EH (cell line): ENCODE measurements at places on chromosomes 7 and 10.
A peak's percentile ranks its signal among the peaks of the same experiment; 100 is the strongest.

- DNase-seq, result no peak
These were observed 127.8 kb downstream of the SH3PXD2A start for GRCh38 chr10:103727546-103727963.

GRCh38 chr7:44678471-44679179 is 70.0 kb upstream of the ZMIZ2 start:
- DNase-seq, result peak; percentile 84

DNA sequence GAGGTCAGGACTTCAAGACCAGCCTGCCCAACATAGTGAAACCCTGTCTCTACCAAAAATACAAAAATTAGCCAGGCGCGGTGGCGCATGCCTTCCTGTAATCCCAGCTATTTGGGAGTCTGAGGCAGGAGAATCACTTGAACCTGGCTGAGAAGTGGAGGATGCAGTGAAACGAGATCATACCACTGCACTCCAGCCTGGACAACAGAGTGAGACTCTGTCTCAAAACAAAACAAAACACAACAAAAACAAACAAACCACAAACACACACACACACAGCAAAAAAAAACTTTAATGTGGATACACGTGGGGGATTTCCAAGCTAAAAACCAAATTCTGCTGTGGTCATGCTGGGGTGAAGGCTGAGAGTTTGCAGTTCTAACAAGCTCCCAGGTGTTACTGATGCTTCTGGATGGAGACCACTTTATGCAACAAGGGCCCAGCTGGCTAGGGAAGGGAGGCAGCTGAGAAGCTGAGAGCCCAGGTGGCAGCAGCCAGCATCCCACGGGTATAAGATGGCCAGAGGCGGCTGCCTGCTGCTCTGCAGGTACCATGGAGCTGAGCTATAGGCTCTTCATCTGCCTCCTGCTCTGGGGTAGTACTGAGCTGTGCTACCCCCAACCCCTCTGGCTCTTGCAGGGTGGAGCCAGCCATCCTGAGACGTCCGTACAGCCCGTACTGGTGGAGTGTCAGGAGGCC is at the start of gene ZP3:
ZP3 (plus strand) TSS at position 538 of the 699 bp plus-strand sequence; CDS start at position 553, 15 bp downstream.
- no peak for DNase-seq

DNA sequence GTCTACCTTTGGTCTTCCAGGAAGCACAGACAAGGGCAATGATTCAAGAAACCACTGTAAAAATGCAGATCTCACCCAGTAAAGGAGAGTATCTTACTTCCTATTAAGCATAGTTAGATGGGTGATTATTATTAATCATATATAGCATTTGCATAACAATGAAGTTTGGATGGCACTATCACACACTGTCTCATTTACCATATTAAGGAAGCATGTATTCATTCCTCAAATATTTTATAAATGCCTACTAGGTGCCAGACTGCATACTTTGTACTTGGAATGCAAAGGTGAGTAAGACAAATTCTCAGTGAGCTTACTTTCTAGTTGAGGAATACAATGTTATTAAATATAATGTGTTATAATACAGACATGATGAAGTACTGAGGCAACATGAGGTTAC is 53.9 kb upstream of the SKAP2 start:
- DNase-seq, result no peak

- peak; percentile 19 for DNase-seq
These were observed 147.7 kb downstream of the UBE2H start for GRCh38 chr7:129804890-129805719.

DNA sequence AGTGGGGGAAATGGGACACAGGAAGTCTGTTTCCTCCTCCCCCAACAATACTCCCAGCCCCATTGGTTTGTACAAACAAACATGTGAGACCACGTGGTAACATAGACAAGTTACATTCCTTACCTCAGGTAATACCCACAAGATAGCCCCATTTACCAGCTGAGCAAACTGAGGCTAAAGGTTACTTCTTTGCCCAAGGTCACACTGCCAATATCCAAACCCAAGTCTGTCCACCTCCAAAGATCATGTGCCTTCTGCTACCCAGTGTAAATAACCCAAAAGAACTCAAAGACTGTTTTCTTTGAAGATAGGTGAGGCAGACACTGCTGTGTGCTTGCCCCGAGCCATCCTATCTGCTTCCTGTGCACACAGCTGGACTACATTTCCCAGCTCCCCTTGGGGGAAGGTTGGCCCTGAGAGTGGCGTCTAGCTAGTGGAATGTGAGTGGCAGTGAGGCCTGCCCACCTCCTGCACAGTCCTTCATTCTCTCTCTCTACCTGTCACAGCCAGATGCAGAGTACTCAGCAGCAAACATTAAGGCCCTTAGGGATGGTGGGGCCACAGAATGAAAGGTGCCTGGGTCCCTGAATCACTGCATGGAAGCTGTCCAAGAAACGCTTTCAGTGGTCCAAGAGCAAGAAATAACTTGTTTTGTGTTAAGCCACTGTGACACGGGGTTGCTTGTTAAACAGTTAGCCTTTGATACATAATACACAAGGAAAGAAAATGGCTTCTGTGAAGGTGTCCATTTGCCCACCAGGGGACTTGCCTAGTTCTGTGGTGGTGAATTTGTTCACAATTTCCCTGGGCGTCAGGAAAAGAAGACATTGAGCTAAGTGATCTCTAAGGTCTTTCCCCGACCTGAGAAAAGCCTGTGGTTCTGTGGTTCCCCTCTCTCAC is 257.7 kb upstream of the NFE2L3 start:
- DNase-seq, result peak; percentile 26

DNA sequence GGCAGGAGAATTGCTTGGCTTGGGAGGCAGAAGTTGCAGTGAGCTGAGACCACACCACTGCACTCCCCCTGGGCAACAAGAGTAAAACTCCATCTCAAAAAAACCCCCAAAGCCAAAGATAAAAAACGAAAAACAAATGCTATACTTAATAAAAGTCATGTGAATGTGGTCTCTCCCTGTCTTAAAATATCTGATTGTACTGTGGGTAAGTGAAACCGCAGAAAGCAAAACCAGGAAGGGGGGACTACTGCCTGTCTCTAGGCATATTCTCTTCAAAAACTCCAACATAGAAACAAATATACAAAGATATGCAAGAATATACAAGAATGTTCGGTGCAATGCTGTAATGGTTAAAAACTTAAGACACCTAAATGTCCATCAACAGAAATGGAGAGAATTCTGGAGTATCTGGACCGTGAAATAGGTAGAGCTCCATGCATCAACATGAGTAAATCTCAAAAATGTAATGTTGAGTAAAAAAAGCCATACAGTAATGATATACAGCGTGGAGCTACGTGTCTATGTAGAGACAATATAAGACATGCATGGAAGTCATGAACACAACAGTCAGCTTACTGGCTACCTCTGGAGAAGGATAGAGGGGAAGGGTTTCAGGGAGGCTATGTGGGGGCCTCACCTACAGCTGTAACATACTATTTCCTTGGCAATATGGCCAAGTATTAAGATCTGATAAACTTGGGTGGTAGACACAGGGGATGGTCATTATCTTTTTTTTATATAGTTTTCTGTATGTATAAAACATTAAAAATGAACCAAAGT is 2.1 kb downstream of the ZNF394 start:
- no peak for DNase-seq

DNA sequence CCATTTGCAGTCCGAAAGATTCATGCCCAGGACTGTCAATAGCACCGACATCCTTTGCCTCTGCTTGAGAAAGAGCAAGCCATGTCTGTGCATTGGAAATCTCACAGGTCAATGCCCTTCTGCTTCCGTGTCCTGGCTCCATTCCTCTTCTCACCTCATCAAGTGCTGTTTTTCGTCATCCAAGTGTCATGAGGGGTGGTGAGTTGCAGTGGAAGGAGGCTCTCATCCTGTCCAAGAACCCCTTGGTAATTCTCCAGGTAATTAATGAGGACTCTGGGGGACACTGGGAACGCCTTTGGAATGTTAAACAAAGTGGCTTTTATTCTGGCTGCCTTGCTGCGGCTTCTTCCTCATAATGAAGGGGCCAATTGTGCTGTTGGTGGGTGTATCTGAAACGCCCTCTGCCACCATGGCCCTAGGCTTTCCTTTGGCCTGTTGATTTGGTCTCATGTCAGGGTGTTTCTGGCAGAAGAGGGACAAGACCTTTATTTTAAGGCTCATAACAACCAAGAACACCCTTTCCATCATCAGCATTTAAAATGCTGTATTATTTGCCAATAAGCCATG is 57.7 kb downstream of the PPP1R3C start:
- no peak for DNase-seq

DNA sequence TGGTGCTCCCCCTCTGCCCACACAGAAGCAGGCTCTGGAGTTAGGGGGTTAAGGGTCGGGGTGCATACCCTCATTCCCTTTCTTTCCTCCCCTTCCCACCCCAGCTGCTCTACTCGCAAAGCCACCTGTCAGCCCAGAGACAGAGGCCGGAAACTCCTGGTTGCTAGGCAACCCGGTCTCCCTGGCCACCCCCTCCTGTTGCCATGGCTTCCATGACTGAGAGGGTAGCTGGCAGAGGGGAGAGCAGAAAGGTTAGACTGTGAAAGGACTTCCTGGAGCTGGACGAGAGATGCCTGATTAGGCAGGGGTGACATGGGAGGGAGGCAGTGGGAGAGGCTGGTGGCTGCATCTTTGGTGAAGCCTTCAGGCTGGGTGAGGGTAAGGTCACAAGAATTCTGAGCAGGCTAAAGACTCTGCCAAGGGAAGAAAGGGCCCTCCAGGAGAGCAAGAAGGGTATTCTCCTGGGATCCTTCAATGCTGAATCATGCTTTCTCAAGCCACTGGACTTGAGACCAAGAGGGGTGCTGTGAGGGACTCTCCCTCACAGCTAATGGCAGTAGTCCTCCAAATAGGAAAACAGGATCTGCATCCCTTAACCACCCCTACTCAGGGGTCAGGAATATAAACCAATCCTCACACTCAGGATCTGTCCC is 5.4 kb downstream of the PSD start:
- peak; percentile 31 for DNase-seq

DNA sequence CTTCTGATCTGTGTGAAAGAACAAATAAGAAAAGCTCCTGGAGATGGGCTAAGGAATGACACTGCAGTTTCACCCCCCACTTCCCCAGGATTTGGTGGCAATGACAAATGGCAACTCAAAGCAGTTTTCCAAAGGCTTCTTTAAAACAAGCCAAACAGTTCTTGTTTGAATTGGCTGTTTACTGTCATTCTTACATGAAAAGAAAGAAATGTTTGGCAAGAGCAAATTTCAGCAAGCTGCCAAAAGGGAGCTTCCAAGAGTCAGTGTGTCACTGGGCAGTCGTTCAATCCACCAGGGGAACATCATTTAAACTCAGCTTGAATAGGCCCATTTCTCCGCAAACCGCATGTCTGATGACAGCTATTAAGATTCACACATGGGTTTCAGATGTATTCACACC is 119.0 kb upstream of the RHOBTB1 start:
- DNase-seq, result peak; percentile 5

- DNase-seq, result no peak
These were observed 31.8 kb downstream of the EPDR1 start for GRCh38 chr7:37952240-37952639.

- DNase-seq, result peak; percentile 65
These were observed 292.5 kb downstream of the CCDC3 start for GRCh38 chr10:12709000-12709401.

- no peak for DNase-seq
These were observed 4.1 kb downstream of the KLF6 start for GRCh38 chr10:3780771-3781467.

- no peak for DNase-seq
These were observed 389.1 kb upstream of the ANKRD30A start for GRCh38 chr10:36736311-36736710.

GRCh38 chr10:38094927-38095574 is 914 bp downstream of the ZNF37A start:
- DNase-seq, result no peak

DNA sequence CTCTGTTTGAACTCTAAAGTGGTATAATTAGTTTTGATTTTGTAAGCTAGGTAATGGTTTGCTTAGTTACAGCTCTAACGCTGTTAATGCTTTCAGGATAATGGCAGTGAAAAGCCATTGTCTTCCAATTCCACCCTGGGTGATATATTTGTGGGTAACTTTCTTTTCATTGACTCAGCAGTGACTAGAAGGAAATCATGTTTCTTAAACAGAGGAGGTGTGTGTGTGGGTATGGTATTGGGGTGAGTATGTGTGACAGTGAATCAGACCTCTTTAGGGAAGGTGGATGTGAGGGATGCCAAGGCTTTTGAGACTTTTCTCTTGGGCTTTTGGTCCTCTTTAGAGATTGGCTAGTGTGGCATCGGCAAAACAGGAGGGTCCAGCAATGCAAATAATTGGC is 13.6 kb downstream of the ENTPD7 start:
- DNase-seq, result no peak

GRCh38 chr10:25159591-25159990 is 15.2 kb upstream of the GPR158 start:
- DNase-seq, result no peak

DNA sequence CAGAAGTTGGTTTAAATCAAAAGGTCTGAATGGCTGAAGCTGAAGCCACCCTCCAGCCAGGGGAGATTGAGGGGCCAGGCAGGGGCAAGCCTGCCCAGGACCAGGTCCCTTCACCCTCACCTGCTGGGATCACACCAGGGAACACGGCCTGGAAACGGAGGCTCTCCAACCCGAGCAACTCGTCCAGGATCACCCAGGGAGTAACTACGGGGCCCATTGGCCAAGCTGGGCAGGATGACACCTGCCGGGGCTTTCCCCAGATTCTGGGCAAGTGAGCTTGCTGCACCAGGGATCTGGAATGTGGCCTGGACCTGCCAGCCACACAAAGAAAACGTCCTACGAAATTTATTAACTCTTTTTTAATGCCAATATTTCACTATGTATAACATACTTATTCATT is 30.4 kb upstream of the PPP2R2D start:
- no peak for DNase-seq

- no peak for DNase-seq
These were observed 203.7 kb upstream of the PHYHIPL start for GRCh38 chr10:58972576-58973234.

DNA sequence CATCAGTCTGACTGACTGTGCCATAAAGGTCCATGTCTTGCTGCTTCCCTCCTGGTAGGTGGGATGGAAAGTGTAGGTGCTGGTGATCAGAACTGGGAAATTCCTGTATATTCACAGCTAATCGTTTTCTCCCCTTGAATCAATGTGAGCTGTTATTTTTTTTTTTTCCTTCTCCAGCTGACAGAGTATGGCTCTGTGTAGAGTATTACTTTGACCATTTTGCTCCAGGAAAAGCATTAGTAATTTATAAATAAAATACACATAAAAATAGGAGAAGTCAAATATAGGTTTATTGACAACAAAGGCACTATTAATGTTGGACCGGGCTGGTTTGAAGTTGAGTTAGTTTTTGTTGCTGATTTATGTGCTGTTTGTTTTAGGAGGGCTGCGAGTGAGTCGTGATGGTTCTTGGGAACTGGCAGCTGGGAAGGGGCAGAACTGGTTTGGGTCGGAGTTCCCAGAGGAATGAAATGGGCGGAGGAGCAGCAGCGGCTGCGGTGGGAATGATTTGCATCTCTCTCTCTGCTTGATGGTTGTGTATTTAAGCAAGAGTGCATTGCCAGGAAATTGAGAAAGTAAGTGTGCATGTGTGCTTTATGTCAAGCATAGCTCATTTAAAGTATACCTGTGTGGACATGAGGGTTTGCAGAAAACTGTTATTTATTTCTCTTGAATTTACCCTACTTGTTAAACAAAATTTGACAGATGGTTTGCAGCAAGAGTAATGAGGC is 80.9 kb downstream of the LRMDA start:
- no peak for DNase-seq

GRCh38 chr7:116530107-116530820 is 5.4 kb downstream of the CAV1 start:
- peak; percentile 59 for DNase-seq
